Transverse colon (tissue), 4 donors: ENCODE measurements at places on chromosomes 11 and 22. TPM values are rescaled to one million over a fixed set of nuclear protein-coding genes. Genes with fewer than 3 reads are reported as not detected.

Gene MICAL2
- 309 TPM for total RNA-seq

Gene SYT12
- not detected for total RNA-seq

Gene SPTBN2
- total RNA-seq, result 1.2 TPM

Gene IFTAP
- total RNA-seq, result 76.3 TPM

Gene GAS2L1
- 21.1 TPM for total RNA-seq

Gene HIKESHI
- 2.2 TPM for total RNA-seq

- no peaks in the 10 kb centered on the region for H3K27me3 ChIP-seq
- no peak overlapping the region for H3K27ac ChIP-seq
- no peaks in the 10 kb centered on the region for H3K4me1 ChIP-seq
Measured at GRCh38 chr11:39777035-39777434, 1682.4 kb downstream of the LRRC4C start.

DNA sequence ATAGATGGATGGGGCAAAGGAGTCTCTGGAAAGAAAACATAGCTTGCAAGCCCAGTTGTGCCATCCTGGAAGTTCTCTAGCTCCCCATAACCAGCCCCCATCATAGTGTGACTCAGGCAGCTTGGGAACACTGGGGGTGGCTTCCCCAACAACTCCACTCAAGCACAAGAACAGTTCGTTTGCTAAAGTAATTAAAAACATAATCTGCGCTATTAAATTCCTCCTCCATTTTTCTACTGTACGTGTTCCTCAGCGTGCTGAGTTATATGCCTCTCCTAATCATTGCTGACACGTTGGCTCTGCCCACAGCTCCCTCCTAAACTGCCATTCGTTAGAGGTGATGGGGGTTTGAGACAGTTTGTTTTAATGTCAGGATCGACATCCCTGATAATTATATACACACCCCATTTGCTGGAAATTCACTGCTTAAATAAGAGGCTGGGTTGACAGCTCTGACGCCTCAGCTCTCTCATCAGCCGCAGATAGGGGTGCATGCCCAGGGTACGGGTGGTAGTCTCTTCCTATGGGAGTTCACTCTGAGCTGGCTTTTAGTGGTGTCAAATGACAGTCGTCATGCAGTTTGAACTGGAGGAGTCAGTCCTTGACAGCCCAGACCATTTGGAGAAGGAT is 59.5 kb upstream of the SEZ6L start:
- no peak overlapping the region for H3K4me3 ChIP-seq
- no peaks in the 10 kb centered on the region for H3K4me1 ChIP-seq
- no peaks in the 10 kb centered on the region for H3K36me3 ChIP-seq
- H3K27me3 ChIP-seq, result peaks cover 20% of the 10 kb centered on the region
- DNase-seq, result no peak

- H3K4me1 ChIP-seq, result peaks cover 37% of the 10 kb centered on the region
- no peak for DNase-seq
- no peaks in the 10 kb centered on the region for H3K36me3 ChIP-seq
- H3K4me3 ChIP-seq, result peak overlapping the region; percentile 77
- H3K27ac ChIP-seq, result peak overlapping the region; percentile 89
- H3K27me3 ChIP-seq, result no peaks in the 10 kb centered on the region
Measured at GRCh38 chr11:47409440-47410369, 1.3 kb downstream of the SLC39A13 start.

Gene CD82
- 23.1 TPM for total RNA-seq

Gene BACE1
- total RNA-seq, result 6.6 TPM

DNA sequence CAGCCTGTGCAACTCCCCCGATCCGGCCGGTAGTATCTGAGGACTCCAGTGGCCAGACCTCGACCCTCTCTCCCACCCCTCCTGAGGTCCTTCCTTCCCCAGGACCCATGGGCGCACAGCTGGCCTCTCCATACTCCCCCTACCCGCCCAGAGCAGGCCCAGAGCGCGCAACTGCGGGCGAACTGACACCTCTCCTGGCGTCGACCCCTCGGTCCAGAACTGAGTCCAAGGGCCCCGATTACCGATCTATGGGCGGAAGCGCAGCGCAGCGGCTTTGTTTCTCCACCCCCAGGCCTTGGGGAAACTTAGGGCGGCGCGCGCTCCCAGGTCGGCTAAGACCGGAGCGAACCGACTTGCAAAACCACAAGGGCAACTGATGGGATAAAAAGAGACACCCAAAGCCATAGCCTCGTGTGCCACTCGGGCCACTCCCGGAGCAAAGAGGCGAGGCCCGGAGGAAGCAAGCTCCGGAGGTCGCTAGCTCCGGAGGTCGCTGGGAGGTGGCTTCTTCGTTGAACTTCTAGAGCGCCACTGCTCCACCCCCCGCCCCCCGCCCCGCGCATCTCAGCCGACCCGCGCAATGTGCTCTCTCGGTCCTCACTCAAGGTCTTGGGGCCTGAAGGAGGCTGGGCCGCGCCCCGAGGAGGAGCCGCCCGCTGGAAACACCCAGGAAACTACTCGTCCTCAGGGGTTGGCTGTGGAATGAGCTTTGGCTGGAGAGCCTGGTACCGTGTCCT is 9.8 kb upstream of the ALX4 start:
- H3K4me1 ChIP-seq, result peaks cover 13% of the 10 kb centered on the region
- no peak overlapping the region for H3K4me3 ChIP-seq
- no peak for DNase-seq
- H3K27me3 ChIP-seq, result peaks cover 100% of the 10 kb centered on the region
- H3K27ac ChIP-seq, result no peak overlapping the region
- H3K36me3 ChIP-seq, result no peaks in the 10 kb centered on the region
